ENCODE measurements at places on chromosomes 5 and 9. TPM values are rescaled to one million over a fixed set of nuclear protein-coding genes. Genes with fewer than 3 reads are reported as not detected.

RLN2 gene
- total RNA-seq, result not detected

SNX18 gene
- total RNA-seq, result 36.7 TPM

ZBED3 gene
- 0.81 TPM for total RNA-seq

BTNL8 gene
- total RNA-seq, result not detected
